ENCODE measurements at places on chromosomes 1 and 21.

GRCh38 chr1:66500301-66500700 is 33.7 kb upstream of the SGIP1 start:
- no peak for DNase-seq

DNA sequence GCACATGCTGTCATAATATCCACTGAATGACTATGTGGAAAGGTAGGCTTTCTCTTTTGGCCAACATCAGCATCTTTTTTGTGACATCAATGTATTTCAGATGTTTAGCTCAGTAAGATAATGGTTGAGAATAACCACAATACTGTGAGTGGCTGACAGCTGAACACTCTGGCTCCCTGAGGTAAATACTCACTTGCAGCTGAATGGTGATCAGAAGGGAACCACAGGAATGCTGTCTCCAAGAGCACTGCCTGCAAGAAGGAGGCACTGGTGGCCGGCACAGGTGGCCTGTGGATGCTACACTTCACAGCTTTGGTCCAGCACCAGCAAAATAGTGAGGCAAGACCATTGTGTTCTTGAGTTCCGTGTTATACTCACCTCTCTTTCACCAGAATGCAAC is 118.7 kb upstream of the PPM1J start:
- DNase-seq = no peak

DNA sequence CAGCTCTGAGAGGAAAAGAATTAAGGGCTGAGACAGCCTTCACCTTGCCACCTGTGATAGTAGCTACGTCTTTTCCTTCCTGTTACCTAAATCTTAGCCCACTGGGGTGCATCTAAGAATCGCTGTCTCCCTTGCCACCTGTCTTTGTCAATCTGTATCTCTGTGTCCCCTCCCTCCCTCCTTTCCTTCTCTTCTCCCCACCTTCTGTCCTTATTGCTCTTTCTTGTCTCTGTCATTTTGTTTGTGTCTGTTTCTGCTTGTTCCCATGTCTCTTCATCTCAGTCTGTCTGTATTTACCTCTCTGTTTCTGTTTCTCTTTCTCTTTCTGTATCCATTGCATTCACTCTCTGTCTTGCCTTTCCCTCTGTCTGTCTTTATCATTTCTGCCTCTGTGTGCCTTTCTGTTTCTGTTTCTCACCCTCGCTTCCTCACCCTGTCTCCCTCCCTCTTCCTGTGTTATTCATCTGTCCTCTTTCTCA is 30.2 kb downstream of the SLC22A15 start:
- DNase-seq = no peak

GRCh38 chr1:116817582-116818064 is 63.4 kb downstream of the CD2 start:
- DNase-seq = no peak

- no peak for DNase-seq
Observed at GRCh38 chr1:14055442-14056223, 355.6 kb downstream of the PRDM2 start.

DNA sequence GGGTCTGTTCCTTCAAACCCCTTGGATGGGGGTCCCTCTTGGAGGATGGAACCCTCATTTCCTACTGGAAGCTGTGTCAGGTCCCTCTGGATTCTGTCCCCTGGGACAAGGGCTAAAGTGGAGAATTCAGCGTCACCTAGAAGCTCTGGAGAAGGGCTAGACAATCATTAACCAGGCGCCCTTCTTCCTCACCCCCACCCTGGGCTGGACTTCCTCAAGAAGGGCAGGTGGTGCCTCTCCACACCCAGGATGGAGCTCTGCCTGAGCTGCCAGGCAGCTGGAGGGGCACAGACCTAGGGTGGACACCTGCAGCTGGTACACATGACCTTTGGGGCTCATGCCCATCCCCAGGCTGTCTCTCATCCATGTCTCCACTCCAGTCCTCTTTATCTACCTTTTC is 3.6 kb downstream of the CELF3 start:
- DNase-seq = no peak

DNA sequence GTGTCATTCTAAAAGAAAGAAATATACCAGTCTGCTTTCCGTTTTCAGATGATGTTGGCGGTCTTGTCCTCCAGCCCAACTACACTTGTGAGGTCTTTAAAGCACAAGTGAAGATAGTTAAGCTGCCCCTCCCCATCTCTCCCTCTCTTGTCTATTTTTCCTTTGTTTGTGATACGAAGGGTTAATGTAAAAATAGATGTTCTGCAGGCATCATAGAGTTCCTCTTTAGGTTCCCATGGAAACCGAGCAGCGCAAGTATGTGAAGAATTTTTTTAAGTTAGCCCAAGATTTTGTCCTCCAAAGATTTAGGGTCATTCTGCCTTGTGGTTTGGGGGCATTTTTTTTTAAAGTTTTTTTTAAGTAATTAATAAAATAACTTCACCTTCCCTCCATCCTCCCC is 232.4 kb upstream of the AJAP1 start:
- no peak for DNase-seq

DNA sequence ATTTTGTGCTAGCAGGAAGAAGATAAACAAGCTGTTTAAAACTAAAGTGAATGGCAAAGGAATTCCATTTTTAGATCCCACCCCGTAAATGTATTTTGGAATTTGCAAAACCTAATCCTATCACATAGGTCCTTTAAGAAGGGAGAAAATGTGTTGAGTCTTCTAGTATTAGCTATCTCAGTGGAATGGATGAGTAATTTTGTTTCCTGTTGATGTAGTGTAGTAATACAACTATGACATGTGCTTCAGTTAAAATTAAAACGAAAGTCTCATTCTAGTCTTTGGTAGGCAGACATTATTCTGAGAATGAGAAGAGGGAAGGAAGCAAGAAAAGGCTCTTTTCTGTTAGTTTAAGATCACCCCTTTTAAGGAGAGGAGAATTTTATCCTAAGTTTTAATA is 265.9 kb upstream of the C1orf105 start:
- no peak for DNase-seq

GRCh38 chr21:42291751-42292562 is 23.3 kb downstream of the TFF3 start:
- DNase-seq = no peak

DNA sequence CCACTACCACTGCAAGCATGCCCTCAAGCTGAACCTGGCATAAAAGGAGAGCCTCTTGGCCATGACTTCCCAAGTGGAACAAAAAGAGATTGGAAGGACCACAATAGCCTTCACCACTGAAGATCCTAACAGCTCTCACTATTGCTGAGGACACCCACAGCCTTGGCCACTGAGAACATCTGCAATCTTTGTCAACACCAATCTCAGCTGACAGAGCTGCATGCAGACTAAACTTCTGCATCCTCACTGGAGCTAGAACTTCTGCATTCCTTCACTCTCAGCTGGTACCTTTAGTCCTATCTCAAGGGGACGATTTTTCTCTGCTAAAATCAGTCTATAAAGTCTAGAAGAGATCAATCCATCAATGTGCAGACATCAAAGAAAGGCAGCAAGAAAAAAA is 8.3 kb upstream of the FCRL2 start:
- no peak for DNase-seq

GRCh38 chr1:164709541-164710278 is 150.7 kb downstream of the PBX1 start:
- no peak for DNase-seq

DNA sequence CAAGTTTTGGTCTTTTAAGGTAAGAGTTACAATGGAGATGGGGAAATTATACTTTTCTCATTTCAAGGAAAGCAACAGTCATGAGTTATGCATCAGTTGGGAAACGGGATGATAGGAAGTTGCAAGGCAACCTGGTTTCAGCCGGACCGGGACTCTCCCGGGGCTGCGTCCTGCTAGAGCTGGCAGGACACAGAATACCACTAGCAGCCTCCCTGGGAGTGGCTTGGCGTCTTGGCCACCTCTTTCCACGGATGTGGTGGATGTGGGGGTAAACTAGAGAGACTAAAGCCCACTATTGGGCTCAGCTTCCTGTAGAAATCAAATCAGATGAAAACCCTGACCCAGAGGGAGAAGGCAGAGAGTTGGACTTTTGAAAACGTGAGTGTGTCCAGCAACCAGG is 71.9 kb downstream of the ADARB1 start:
- DNase-seq = no peak

- no peak for DNase-seq
Observed at GRCh38 chr21:16572032-16572431, 842.2 kb downstream of the USP25 start.

- no peak for DNase-seq
Observed at GRCh38 chr1:1091344-1092148, 17.4 kb upstream of the RNF223 start.

- DNase-seq = no peak
Observed at GRCh38 chr1:87132284-87132870, 196.3 kb upstream of the LMO4 start.
